ENCODE measurements at places on chromosomes 5 and 9.

GRCh38 chr9:81289622-81290021 lies 399.7 kb downstream of the TLE1 start:
- DNase-seq: no peak

DNA sequence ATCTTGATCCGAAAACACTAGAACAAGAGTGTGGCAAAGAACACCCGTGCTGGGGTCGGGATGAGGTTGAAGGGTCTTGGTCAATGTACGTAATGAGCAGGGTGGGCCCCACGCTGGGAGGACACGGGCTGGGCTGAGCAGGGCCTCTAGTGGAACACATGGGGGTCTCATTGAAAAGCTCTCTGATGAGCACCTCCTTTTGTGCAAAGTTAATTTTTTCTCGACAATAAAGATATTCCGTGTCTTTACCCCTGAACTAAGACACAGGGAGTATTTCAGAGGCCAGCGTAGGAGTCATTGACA lies 8.0 kb downstream of the UCK1 start:
- no peak for DNase-seq

DNA sequence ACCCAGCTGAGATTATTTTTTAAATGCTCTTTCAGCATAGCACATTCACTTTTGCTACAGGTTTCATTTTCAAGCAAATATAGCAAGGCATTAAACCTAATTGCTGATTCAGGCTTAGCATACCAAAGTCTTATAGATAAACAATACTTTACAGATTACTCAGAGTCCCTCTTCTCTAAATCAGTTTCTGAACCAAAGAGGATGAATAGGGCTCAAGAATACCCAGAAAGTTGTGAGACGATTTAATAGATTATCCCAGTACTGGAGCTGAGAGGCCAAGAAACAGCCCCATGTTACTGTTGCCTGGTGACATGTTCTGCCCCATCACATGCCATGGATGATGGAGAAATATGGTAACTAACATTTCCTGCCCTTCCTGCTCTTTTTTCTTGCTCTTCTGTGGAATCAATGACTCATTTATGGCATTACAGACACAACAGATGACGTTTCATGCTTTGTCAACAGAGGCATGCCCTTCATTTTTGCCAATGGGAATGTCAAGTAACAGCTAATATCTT lies 18.1 kb upstream of the SSBP2 start:
- no peak for DNase-seq

DNA sequence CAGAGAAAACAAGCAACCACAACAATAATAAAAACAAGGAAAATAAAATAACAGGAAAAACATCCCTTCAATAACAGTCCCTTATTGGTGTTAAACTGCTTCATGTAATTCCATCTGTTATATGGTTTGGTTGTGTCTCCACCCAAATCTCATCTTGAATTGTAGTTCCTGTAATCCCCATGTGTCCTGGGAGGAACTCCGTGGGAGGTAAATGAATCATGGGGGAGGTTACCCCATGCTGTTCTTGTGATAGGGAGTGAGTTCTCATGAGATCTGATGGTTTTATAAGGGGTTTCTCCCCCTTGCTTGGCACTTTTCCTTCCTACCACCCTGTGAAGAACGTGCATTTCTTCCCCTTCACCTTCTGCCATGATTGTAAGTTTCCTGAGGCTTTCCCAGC lies 369.8 kb downstream of the TMEM232 start:
- no peak for DNase-seq

GRCh38 chr9:137570566-137570965 lies 8.2 kb downstream of the DPH7 start:
- DNase-seq: no peak

DNA sequence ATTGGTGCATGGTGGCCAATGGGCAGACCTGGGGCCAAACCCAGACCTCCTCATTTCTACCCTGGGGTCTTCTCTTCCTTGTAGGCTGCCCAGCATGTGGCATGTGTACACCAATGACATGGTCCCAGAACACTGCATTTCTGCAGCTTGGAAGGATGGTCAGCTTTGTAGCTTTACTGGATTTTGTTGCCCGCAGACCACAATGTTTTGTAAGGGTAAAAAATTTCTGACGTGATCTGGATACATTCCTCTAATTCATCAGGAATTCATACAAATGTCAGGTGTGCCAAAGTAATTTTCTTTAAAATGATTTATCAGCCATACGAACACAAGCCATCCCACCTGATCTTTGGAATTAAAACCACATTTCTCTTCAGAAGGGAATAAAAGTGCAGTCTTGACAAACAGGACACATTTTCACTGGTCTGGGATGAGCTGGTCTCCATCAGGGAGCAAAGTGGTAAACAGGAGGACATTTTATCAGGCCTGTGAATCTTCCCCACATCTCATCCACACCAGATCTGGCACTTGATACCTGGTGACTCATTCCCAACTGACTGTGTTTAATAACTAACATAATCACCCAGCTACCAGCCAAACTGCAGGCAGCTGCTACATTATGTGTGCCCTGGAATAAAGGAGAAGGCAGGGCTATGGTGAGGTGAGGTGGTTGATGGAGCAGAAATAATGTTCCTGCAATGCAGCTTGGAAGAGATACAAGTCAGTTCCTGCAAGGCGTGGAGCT lies 103.9 kb downstream of the SPOCK1 start:
- no peak for DNase-seq

- DNase-seq: no peak
These were observed 164.6 kb upstream of the MEF2C start for GRCh38 chr5:89047571-89047970.

DNA sequence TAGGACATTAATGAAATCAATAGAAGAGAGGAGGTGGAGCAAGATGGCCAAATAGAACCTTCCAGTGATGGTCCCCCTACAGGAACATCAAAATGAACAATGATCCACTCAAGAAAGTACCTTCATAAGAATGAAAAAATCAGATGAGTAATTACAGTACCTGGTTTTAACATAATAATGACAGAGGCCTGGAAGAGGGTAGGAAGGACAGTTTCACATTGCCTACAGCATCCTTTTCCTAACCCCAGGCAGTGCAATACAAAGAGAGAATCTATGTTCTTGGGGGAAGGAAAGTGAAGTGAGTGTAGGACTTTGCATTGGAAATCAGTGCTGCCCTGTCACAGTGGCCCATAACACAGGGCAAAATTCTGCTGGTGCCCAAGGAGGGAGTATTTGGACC lies 81.2 kb upstream of the SPTLC1 start:
- no peak for DNase-seq

DNA sequence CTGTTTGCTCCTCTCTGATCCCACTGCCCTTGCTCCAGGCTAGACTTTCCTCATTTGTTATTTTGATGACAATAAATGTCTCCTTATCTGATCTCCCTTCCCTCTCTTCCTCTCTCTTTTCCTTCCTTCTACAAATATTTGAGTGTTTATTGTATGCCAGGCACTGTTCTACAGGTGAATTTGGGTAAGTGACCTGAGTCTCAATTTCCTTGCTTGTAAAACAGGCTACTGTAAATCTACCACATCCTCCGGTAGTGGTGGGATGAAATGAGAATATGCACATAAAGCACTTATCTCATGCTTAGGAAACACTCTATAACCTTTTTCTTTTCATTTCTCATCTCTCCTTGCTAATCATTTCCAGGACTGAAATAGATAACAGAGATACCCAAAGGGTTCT lies 86.4 kb downstream of the HMHB1 start:
- DNase-seq: no peak

- DNase-seq: no peak
These were observed 428.7 kb downstream of the ISL1 start for GRCh38 chr5:51811883-51812471.

DNA sequence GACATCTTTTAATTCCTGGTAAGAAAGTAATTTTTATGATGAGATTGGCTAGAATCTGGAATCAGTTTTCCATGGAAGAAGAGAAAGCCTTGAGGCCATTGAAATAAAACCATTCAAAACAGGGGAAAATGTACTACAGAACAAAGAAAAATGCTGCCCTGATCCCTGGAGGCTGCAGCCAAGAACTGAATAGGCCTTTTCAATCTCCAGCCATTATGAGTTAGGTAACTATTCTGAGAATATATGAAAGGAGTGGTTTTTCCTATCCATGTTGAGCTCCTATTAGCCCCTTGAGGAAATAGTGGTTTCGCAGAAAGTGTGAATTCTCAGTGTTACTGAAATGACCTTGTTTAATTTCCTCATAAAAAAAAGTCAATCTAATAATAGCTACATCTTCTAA lies 408.5 kb upstream of the GRAMD2B start:
- no peak for DNase-seq

- DNase-seq: no peak
These were observed 28.3 kb upstream of the CRB2 start for GRCh38 chr9:123327697-123328100.

DNA sequence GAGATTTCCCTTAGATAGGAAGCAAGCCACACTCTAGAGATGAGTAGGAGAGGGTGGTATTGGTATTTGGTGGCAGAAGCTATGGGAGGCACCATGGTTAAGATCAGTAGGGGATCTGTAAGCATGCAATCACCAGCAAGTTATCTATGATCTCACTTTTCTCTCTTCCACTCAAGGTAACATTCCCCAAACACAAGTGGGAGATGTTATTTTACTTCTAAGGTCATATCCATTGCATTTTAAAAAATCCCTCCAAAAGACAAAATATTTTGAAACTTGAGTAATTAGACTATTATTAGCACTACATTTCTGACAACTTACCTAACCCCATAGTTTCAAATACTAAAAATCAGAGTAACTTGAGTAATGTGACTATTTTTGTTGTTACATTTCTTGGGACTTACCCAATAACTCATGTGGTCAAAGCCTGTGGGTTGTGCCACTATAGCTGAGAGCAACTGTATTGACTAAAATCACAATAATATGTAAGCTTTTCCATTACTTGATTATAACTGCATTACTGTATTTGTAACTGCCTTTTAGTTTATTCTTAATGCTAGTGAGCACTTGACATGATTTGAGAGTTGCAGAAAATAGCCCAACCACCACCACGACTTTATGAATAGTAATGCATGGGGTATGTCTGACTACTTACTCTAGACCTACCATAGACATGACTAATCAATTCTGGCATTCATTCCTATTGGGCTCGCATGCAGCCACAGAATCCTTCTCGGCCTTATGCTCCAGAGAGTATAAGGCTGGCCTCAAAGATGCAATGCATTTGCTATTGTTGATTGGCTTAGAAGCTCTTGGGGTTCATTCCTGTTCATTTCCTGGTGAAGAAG lies 264.7 kb downstream of the TRIM32 start:
- DNase-seq: no peak

DNA sequence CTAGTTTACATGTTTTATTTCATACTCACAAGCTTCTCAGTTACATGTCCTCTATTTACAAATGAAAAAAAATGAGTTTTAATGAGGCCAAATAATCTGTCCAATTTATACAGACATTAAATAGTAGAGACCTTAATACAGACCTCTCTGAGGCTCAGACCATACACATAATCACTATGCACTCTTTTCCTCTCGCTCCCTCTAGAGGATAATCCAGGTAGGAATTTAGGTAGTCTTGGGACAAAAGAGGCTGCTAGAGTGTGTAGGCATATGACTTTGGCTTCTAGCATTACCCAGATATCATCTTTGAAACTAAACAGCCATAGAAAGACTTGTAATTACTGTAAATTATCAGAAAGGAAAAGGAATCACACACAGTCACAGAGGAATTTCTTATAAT lies 444.7 kb downstream of the HINT1 start:
- DNase-seq: no peak

- DNase-seq: no peak
These were observed 800 bp upstream of the KCNN2 start for GRCh38 chr5:114360816-114361723.

Measured in activated CD4-positive, alpha-beta T cell treated with anti-CD3 and anti-CD28 coated beads, Interleukin-2, amount 50 U/mL, for 1 hour (primary cell).